Activated CD4-positive, alpha-beta T cell treated with anti-CD3 and anti-CD28 coated beads, Interleukin-2, Interleukin-6, amounts not matched to agents 100 ng/mL and 50 ng/mL, durations not matched to agents 16 hours and 8 hours (primary cell): ENCODE measurements at places on chromosomes 12 and 14.

- no peak for DNase-seq
These were observed 8.5 kb upstream of the SIVA1 start for GRCh38 chr14:104744484-104744883.

DNA sequence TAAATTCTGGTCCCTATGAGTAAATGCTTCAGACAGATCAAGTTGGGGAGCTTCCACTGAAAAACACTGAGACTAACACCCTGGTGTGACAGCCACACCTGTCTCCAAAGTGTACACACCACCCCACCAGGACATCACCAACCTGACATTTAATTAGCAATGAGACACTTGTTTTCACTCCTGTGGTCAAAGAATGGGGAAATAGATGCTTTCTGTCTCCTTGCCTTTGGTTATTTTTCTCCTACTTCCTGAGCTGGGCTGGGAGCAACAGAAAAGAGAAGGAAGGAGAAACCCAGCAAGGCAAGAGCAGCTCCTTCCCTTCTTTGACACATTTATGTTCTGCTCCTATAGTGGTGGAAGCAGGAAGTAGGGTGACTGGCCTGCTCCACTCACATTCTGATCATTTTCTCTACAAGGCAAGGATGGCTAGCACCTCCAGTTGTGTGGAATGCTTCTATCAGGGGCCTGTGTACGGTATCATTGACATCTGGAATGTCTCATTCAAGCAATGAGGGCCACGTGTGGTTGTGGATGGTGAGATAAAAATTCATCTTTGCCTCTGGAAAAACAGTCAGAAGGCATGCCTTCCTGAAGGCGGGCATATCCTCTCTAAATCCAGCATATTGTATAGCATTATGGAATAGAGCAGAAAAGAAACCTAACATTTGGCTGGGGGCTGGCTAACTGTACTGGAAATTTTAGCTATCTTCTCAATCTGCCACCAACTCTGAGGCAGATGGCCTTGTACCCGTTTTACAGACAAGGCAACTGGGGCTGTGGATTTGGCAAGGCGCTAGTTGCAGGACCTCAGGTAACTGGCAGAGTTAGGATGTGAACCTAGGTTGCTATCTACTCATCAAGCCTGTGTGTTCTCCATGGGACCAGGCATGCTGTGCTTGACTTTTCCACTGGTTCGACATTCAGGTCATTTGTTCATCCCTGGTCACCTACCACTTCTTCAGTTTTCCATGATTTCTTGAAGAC, 24.8 kb upstream of the LGALS3 start:
- DNase-seq, result no peak

DNA sequence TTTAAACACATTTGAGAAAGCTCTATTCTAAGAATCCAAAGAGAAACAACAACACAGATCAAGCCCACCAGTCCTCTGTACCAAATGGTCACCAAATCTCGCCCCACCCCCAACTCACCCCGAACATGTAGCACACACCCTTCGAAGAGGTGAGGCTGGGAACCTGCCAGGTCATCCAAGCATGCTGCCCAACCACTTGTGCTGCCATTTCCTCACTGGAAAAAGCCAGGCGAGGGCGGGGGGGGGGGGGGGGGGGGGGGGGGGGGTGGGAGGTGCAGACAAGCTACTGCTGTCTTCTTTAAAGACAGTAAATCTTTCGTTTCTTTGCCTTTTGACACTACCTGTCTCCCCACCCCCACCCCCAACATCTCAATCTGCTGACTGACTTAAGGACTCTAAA, 59.9 kb downstream of the SETD3 start:
- no peak for DNase-seq

- no peak for DNase-seq
These were observed 41.7 kb downstream of the TRIM9 start for GRCh38 chr14:51053157-51053556.
